Stimulated activated CD8-positive, alpha-beta memory T cell treated with anti-CD3 and anti-CD28 coated beads, Interleukin-7, amount 100 ng/mL, for 24 hours (primary cell): ENCODE measurements at places on chromosomes 2 and 18.

DNA sequence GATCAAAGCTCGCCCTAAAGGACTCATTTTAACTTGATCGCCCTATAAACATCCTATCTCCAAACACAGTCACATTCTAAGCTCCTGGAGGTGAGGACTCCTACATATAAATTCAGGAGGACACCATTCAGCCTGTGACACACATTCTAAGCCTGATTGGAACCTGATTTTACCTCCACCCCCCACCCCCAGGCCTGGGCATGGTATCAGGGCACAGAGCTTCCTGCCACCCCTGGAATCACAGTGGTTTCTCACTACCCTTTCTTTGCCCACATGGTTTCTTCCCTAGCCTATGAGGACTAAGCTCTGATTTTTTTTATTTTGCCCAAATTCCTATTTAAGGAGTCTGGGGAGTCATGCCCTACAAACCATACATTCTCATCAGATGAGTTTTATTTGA lies 428.1 kb upstream of the ID2 start:
- DNase-seq, result no peak

GRCh38 chr2:7007846-7008741 lies 90.9 kb downstream of the RNF144A start:
- DNase-seq, result no peak

- DNase-seq, result no peak
Observed at GRCh38 chr2:18402-19271, 27.7 kb downstream of the FAM110C start.

DNA sequence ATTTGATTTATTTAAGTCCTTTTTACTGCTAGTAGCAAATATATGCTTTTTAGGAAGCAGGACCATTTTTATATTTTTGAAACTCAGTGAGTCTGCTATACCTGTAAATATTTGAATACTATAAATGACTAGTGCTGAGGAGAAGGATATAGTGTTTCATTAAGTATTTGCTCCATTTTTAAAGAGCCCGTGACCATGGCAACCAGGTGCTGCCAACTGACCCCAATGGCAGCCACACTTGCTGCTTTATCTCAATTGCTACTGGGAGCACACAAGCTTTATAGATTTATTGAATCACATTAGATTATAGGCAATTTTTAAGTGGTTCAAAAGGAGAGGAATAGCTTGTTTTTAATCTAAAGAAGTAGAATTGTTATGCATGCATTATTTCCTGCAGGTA lies 142.0 kb downstream of the SCG2 start:
- no peak for DNase-seq

GRCh38 chr18:9709304-9709877 lies 1.3 kb downstream of the RAB31 start:
- no peak for DNase-seq

- DNase-seq, result no peak
Observed at GRCh38 chr2:100580367-100581276, 17.8 kb downstream of the PDCL3 start.

DNA sequence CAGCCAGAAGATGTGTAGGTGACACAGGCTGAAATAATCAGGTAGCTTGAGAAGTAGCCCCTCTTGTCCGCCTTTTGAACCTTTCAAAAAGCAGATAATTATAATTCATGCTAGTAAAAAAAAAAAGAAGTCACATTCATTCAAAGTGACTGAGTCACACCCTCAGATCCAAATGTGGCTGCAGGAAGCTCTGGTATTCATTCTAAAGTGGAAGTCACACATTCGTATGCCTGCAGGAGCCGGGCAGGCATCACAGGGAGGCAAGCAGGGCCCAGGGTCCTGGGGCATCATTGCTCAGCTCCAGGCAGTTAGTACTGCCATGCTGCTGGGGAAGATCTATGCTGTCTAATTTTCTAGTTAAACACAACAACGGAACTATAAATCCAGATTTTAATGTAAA lies 21.7 kb upstream of the RAB11FIP5 start:
- DNase-seq, result no peak

GRCh38 chr18:3798032-3798431 lies 348.1 kb downstream of the TGIF1 start:
- no peak for DNase-seq

DNA sequence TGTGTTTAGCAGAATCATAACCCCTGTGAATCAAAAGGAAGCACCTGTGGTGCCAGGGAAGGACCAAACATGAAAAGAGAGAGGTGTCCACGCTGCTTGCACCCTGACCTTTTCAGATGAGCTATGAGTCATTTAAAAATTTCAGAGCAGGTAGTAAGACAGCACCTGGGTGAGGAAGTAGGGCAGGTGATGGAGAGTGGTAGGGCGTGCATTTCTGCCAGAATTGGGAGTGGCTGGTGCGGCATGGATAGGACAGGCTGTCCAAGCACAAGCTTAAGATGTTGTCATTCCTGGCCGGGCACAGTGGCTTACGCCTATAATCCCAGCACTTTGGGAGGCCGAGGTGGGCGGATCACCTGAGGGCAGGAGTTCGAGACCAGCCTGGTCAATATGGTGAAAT lies 36.8 kb downstream of the NPAS2 start:
- DNase-seq, result no peak

DNA sequence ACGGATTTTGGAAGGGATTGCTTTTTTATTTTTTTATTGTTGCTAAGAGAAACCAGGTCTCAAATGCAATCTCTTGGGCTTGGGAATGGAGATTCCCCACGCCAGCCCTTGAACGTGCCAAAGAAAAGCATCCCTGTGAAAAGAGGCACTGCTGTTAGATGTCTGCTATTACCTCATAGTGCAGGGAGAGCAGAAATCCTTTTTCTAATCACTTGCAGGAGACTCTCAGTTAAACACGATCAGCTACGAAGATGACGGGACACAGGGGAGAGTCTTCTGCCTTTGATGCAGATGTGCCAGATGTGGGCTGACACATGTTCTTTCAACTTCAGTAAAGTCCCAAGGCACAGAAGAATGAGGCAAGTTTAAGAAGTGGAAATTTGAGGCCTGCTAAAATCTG lies 381.6 kb upstream of the TRIB2 start:
- no peak for DNase-seq

GRCh38 chr2:120310136-120310535 lies 35.8 kb upstream of the INHBB start:
- DNase-seq, result no peak

GRCh38 chr18:3967359-3968180 lies 487.5 kb downstream of the DLGAP1 start:
- no peak for DNase-seq

- DNase-seq, result no peak
Observed at GRCh38 chr2:197894751-197895274, 90.4 kb downstream of the PLCL1 start.

GRCh38 chr2:219638948-219639755 lies 11.7 kb downstream of the SLC4A3 start:
- DNase-seq, result no peak

DNA sequence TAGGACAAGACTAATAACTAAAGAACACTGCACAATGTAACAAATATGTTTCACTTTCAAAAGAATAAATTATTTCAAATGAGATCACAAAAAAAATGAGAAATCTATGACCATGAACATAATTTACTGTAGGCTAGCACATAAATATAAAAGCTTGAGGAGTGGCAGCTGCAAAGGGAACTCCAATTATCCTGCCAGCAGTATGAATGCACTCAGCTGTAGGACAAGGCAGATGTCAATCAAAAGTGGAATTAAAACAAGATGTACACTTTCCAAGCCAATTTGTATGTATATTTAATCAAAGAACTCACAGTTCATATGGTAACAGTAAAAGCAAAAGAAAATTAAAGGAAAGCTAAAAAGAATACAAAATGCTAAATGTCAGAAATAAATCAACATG lies 76.6 kb upstream of the NCKAP5 start:
- no peak for DNase-seq

DNA sequence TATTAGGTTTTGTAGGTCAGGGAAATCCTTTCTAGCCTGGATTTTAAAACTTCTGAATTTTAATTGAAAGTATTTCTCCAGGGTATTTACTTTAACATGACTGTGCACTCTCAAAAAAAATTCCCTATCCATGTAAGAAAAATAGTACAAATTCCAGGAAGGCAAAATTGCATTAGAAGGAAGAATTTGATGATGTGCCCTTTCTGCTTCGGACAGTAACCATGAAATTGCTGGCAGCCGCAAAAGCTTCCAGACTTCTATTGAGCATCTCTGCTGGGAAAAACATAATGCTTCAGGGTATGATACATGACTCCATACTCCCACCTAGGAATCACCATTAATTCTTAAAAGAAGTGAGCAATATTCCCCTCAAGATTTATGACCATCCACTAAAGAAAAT lies 17.2 kb upstream of the KLF7 start:
- no peak for DNase-seq

DNA sequence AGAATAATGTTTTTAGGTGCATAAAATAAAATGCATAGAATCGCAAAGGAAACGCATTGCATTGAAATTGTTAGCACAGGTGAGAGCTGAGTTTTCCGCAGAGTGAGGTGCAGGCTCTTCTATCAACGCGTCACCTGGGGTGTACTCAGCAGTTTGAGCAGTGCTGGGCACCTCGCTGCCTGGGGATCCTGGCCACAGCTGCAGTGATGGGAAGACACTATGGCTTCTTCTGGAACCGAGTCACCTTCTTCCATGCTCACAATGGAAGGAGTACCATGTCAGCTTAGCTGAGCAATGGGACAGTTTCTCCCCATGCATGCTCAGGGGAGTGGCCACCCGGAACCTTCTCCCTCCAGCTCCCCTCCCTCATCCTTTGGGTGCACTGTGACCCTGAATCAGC lies 95.4 kb upstream of the OTOS start:
- no peak for DNase-seq

GRCh38 chr18:73778032-73778359 lies 369.6 kb downstream of the FBXO15 start:
- DNase-seq, result no peak

DNA sequence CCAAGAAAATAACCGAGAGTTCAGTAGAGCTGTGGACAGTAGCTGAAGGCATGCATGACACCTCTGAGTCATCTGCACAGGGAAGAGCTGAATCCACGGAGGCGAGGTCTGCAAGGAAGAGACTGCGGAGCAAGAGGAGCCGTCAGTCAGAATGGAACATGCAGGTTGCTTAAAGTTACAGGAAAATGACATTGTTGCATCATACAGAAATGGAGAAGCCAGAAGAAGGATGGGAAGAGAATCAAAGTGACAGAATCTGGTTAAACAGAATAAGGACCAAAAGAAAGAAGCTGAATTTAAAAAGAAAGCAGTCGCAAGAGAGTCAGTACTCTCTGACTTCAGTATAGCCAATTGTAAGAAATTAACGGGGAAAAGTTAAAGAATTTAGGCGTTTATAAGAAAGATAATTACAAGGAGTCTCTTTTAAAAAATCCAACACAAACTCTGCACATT lies 533.8 kb downstream of the ADCYAP1 start:
- DNase-seq, result no peak

- no peak for DNase-seq
Observed at GRCh38 chr18:3456686-3457069, 6.7 kb downstream of the TGIF1 start.

DNA sequence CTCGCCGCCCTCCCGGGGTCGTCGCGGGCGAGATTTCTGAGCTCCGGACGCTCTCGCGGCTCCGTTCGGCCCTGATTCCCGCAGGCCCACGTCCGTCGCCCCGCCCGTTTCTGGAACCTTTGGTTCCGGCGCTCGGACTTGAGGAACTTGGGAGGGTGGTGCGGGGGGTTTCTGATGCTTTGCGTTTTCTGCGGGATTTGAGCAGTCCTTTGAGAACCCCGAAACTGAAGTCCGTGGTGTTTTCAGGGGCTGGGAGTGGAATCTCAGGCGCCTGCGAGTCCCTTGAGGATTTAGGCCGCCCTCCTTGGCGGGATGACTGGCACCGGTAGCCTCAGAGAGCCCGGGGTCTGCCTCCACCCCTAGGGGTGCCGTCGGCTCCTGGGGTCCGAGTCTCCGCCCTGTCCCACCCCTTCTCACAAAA lies 336 bp downstream of the THNSL2 start:
- no peak for DNase-seq

- no peak for DNase-seq
Observed at GRCh38 chr2:30693821-30694281, 113.4 kb downstream of the CAPN13 start.

DNA sequence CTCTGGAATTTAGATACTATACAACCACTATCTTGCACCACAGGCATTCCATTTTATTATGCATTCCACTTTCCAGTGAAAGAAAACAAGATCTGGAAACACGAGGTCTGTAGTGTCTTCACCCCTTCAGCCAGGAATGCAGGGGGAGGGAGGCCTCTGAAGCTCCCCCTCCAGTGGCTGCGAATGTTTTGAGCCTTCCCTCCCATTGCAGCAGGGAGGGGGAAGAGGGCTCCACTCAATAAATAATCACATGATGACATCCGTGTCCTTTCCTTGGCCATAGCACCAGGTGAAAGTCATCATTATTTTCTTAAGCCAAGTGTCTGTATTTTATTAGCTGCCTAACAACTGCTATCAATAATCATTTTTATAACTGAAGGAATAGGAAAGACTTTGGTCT lies 38.6 kb downstream of the ALPK2 start:
- no peak for DNase-seq

- no peak for DNase-seq
Observed at GRCh38 chr2:67840460-67841068, 222.2 kb downstream of the C1D start.

DNA sequence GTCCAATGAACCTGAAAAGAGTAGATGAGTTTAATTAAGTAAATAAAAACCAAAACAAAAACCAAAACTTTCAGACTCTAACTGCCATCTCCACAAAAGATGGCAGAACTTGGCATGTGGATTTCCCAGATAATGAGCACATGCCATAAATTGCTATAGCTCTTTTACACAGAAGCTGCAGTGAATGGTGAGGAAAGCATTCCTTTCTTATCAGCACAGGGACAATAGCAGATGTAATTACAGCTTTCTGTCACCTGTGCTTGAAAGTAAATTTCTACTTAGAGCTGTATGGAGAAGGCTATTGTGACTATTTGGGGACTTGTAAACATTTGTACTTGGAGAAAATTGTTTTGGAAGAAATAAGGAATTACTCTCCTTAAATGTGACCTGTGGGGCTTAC lies 378.4 kb downstream of the RPRM start:
- no peak for DNase-seq

GRCh38 chr2:86011449-86011941 lies 94.2 kb downstream of the POLR1A start:
- no peak for DNase-seq

GRCh38 chr2:25981596-25982272 lies 563 bp downstream of the KIF3C start:
- DNase-seq, result no peak

DNA sequence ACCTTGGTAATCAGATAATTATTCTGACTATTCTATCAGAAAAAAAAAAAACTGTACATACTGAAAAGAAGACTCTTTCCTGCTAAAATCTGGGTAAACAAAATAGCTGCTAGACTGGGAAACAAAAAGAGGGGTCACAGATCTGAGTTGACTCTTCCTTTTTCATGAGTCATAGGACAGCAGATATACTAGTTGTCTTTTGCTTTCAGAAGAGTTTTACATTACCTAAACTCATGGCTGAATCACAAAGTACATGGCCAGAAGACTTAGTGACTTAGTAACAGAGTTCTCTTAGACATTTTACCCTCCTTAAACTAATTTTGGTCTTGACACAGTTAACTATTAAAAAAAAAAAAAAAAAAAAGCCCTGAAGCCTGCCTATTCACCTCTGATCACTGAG lies 834.0 kb upstream of the FSHR start:
- no peak for DNase-seq
